Bronchial epithelial cell (primary cell): ENCODE measurements at places on chromosomes 1 and 21. TPM values are rescaled to one million over a fixed set of nuclear protein-coding genes. Genes with fewer than 3 reads are reported as not detected.
A peak's percentile ranks its signal among the peaks of the same experiment; 100 is the strongest.

CAPN2 gene
- total RNA-seq: 353 and 526 TPM in 2 replicates

TTC34 gene
- total RNA-seq: under 0.01 TPM in 2 replicates

CCDC24 gene
- 2.6 and 3.7 TPM in 2 replicates for total RNA-seq

CADM3 gene
- total RNA-seq: not detected in 2 replicates

MFAP2 gene
- total RNA-seq: 7.9 and 23.3 TPM in 2 replicates

CDC20 gene
- 2.6 and 3.1 TPM in 2 replicates for total RNA-seq

GRCh38 chr1:12556368-12556930 lies 61.6 kb downstream of the DHRS3 start:
- no peak for DNase-seq

DNA sequence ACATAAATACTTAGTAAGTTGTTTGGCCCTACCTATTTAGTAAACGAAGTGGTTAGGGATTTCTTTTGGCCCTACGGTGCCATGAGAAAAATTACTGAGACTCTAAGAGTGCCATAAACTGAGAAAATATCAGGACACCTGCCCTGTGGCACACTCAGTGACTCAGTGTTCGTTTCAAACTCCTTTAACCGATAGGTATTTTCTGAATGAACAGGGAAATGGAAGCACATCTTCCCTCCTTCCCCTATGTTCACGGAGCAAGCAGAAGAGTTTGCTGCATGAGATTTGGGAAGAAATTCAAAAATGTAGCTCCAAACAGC lies 134.2 kb downstream of the KAZN start:
- no peak for DNase-seq

- DNase-seq: peak; percentile 87
Observed at GRCh38 chr21:30408782-30409494, 13.1 kb downstream of the KRTAP13-1 start.

DNA sequence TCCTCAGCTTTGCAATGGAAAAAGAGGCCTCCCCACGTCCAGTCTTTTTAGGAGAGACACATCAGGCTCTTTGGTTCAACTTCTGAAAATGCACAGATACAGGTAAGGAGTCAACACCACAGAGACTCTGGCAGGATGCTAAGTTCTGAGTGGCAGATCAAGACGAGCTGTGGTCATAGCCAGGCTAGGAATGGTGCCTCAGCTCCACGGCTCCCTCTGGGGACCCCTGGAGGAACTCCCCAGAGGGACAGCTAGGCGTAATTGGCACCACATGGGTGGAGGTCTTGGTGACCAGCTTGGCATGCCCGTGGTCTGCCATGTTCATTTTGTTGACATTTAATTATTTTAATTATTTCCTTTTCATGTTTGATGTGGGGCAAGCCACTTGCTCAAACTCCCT lies 206.1 kb downstream of the KAZN start:
- no peak for DNase-seq

DNA sequence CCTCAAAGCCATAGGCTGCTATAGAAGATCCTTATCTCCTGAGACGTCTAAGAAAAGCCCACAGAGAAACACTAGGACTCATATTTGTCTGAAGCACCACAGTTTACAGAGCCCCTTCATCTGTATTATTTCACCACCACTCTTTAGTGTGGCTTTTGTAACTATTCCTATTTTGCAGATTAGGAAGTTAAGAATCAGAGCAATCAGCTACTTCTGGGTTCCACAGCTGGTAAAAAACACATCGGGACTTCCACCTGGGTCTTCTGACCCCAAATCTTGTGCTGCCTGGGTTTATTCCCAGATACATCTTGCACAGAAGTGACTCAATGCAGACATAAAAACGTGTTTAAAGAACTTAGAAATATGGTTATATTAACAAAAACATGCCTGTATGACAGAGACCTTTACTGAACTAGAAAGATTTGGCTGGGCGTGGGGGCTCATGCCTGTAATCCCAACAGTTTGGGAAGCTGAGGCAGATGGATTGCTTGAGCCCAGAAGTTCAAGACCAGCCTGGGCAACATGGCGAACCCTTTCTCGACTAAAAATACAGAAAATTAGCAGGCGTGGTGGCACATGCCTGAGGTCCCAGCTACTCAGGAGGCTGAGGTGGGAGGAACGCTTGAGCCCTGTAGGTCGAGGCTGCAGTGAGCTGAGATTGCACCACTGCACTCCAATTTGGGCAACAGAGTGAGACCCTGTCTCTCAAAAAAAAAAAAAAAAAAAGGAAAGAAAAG lies 40.9 kb downstream of the ELK4 start:
- no peak for DNase-seq

DNA sequence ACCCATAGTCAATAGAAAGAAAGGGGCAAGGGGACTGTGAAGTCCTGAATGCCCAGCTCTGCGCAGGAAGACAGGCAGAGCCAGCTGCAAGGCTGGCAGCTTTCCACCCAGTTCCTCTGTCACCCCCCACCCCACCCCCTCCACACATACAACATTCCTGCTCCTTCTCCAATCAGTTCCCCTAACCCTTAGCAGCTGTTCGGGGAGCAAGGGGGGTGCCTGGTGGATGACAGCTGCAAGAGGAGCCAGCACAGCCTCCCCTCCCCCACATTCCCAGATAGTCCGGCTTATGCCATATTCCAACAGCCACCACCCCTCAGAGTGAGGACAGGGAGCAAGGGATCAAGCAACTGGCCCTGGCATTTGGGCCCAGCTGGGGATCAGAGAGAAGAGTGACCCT lies 9.7 kb downstream of the ARHGEF2 start:
- DNase-seq: no peak

- DNase-seq: peak; percentile 70
Observed at GRCh38 chr1:40076895-40077312, 20.1 kb downstream of the PPT1 start.

GRCh38 chr1:51100264-51100880 lies 1.7 kb upstream of the C1orf185 start:
- DNase-seq: no peak

GRCh38 chr1:37553598-37553926 lies 531 bp downstream of the SNIP1 start:
- peak; percentile 4 for DNase-seq
